ENCODE measurements at places on chromosomes 5 and 9. TPM values are rescaled to one million over a fixed set of nuclear protein-coding genes. Genes with fewer than 3 reads are reported as not detected.

The FRMD3 gene
- total RNA-seq, result 10.8 TPM

The ACOT12 gene
- 0.21 TPM for total RNA-seq

The ADGRD2 gene
- not detected for total RNA-seq

The CMYA5 gene
- 25.4 TPM for total RNA-seq

The STKLD1 gene
- total RNA-seq, result 0.32 TPM

The FRRS1L gene
- total RNA-seq, result 7.8 TPM

The KIAA0825 gene
- 25.5 TPM for total RNA-seq

The SEMA6A gene
- 54.0 TPM for total RNA-seq

The BAAT gene
- not detected for total RNA-seq

The FOXI1 gene
- not detected for total RNA-seq

The HSPA4 gene
- total RNA-seq, result 79.2 TPM

The SOX30 gene
- total RNA-seq, result not detected

The CERT1 gene
- total RNA-seq, result 94.1 TPM

The SLC4A9 gene
- total RNA-seq, result 0.11 TPM

The KCNV2 gene
- total RNA-seq, result not detected

DNA sequence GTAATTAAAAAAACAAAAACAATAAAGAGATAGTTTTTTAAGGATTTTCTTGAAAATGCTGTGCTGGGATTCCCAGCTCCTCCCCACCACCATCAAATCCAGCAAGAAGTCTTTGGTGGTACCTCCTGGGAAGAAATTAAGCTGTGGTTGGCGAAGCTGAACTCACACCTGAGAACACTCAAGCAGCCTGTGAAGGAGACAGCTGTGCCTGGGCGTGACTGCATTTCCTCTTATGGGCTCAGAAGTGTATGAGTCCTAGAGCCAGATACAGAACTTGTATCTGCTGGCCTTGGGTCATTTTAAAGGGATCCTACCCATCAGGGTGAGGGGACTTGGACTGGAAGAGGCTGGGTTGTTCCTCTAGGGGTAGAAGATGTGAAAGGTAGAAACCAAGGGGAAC lies 561.2 kb upstream of the SGCD start:
- no peak for DNase-seq

GRCh38 chr9:69535911-69536310 lies 136.3 kb downstream of the APBA1 start:
- no peak for DNase-seq

DNA sequence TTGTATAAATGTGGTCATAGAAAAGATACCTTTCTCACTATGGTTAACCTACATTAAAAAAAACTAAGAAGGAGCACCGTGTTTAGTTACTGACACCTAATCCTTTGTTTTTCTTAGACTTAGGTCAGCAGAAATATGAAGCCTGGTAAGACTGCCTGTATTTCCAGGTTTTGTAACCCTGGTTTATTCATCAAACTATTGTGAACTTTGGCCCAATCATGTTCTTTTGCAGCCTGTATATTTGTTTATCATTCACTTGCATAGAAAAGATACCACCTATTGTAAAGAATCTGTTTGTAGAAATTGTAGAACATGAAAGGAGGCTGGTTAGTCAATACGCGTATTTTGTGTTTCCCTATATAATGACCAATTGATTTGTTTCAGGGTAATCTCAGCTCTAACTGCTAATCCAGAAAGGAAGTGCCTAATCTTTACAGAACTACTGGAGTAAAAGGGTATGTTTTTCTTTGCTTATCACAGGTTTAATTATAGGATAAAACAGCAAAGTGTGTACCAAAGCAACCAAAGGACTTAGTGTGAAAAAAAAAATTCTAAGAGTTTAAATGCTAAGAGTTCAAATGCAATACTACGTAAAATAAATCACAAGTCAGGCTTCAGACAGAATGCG lies 103.6 kb downstream of the LURAP1L start:
- DNase-seq, result no peak

DNA sequence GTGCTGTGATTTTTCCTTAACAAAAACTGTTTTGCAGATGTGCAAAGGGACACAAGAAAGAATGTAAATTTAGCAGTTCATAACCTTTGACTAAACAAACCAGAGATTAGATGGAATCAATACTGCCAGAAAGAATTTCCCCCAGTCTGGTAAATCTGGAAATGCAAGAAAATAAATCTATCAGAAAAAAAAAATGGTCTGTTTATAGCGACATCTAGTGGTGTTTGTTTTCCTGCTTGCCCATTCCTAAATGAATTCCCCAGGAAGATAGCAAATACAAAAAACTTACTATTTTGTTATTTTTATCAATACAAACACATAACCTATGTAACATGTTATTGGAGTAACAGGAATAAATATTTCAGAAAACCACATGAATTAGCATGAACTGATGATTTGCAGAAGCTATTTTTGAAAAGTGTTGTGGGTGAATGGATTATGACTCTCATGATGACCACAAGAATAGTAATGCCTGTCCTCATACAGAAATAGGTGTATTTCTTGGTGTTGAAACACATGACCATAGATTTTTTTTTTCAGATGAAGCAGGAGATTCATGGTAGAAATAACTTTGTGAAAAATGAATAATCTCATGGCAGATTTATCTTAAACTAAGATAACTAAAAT lies 1703.8 kb downstream of the MAT2B start:
- DNase-seq, result peak; percentile 50

DNA sequence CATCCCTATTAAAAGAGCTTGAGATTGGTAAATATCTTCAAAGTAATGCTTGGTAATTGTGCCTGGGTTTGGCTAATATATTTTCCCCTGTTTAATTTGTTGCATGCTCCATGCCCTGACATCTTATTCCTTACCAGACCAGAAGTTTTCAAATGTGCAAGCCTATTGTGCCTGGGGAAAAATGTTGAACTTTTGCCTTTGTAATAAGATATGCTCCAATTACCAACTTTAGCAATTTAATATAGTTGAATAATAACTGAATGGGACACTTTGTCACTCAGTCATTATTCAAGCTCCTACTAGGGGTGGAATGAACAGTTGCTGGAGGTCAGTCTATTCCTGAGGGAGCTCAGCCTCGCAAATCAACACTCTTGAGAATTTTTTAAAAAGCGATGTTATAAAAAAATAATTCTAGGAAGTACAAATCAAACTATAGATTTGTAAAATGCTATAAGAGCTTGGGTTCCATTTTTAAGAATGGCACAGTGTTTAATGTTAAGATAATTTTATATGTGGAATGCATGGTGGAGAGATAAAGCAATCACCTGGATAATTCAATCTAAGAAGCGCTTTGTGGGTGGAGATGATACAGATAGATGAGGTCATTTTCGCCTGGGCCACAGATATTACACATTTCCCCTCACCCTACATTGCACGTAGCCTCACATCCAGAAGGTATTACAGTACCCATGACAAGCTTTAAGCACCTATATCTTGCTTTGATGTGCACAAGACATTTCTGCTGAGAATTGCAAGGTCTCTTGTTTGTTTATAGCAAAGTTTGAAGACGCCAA lies 231.8 kb downstream of the PIK3R1 start:
- no peak for DNase-seq

DNA sequence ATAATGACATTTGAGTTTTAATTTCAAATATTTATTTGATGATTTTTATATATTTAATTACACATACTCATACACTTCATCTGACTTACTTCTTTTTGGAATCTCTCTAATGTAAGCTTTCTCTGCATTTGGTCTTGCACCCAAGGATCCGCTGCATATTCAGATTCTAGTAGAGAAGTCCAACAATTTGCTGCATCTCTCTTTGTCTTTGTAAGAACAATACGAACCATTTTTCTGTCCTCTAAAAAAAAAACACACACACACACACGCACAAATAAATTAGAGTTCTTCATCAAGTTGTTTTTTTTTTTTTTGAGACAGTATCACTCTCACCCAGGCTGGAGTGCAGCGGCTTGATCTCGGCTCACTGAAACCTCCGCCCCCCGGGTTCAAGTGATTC lies 3.1 kb downstream of the NUDCD2 start:
- no peak for DNase-seq

DNA sequence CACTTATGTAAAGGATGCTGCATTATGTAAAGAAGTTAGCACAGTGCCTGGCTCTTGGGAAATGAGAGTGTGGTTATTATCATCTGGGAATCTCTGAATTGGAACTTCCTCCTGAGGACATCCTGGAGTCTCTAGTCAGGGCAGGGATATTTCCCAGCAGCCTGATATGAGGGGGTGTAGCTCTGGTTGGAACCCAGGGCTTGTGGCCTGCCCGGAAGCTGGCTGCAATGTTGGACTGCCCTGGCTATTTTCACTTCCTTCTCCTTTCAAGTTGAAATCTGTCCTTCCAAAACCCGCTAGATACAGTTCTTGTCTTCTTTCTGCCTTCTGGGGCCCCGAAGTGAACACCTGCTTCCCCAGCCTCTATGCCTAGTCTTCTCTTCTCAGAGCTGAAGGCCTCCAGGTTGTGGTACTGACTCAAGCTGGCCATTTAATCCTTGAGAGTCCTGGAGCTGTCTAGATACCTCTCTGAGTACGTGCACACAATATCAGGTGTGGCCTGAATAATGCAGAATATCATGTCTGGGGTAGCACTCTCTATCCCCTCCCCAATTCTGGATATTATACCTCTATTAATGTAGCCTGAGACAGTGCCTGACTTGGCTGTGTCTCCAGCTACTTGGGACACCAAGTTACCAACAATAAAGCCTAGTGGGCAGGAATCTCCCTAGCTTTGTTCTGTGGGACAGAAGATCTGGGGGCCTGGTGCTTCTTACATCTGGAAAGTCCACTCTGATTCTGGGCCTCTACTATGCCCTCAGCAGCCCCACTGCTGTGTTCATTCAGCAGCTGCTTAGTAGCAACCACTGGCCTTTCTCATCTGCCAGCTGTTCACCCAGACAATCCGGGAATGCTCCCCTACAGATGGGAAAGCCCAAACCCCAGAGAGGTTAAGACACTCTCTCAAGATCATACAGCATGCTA lies 45.0 kb downstream of the SLC6A7 start:
- DNase-seq, result no peak

GRCh38 chr5:158609333-158610050 lies 490.2 kb downstream of the EBF1 start:
- no peak for DNase-seq

- DNase-seq, result no peak
These were observed 88.0 kb downstream of the SLC44A1 start for GRCh38 chr9:105332471-105332870.

- no peak for DNase-seq
These were observed 8.9 kb downstream of the MTRR start for GRCh38 chr5:7877851-7878250.

DNA sequence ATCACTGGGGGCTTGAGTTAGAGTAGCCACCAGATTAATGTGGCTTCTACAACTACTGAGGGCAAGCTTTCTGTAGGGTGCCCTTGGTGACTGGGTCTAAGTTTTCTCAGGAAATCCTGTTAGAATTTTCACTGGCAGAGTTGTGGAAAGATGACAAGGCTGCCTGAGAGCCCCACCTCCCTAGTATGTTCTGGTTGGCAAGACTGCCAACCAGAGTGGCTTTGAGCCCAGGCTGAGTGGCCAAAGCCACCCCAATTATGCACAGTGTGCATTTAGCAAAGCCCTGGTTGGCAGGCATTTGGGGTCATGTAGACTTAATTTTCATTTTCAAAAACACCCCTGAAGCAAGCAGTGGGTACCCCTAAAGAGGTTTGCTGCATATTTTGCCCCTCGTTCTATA lies 136.7 kb upstream of the HAPLN1 start:
- DNase-seq, result no peak

DNA sequence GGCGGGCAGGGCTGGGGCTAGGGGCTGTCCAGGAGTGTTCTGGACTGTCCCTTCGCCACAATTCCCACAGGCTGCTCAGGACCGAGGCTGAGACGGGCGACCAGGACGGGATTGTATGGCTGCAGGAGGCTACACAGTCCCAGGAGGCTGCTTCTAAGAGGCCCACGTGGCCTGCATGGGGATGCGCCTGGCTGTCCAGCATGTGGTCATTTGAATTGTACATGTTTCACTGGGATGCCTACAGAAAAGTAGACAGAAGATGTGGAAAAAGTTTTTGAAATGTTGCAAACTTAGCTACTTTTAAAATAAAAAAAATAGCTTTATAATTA lies 32.6 kb upstream of the SPTLC1 start:
- no peak for DNase-seq

DNA sequence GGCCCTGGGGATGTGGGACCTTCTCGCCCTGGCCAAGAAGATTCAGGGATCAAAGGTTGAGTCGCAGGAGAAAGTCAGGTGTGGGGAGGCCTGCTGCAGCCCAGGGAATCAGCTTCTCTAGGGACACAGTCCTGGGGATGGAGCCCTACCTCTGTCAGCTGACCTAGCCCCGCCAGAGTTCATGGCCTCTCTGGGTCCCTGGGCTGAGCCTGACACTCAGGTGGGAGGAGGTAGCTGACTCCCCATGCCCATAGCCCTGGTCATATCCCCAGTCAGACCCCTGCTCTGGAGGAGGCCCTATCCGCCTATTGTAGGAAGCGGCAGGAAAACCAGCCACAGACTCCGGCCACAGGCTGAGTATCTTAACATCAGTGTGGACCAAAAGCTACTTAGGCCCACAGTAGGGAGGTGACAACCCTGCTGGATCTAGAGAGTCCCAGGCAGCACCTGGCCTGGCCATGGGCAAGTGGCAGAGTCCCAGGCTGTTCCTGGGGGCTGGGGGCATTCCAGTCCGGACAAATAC lies 15.0 kb upstream of the MRNIP start:
- DNase-seq, result no peak

DNA sequence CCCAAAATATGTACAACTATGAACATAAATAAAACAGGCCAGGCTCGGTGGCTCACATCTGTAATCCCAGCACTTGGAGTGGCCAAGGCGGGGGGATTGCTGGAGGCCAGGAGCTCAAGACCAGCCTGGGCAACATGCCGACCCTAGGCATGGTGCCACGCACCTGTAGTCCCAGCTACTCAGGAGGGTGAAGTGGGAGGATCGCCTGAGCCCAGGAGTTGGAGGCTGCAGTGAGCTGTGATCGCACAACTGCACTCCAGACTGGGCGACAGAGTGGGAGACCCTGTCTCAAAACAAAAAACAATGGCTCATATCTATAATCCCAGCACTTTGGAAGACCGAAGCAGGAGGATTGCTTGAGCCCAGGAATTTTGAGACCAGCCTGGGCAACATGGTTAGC lies 1.5 kb downstream of the HAUS6 start:
- no peak for DNase-seq

GRCh38 chr9:101585740-101586139 lies 9.0 kb downstream of the PPP3R2 start:
- no peak for DNase-seq

- no peak for DNase-seq
These were observed 46.2 kb upstream of the FCN2 start for GRCh38 chr9:134834217-134834956.

GRCh38 chr5:1156754-1157460 lies 44.5 kb upstream of the SLC6A19 start:
- DNase-seq, result no peak

Data from urinary bladder (tissue), 4 donors.